ENCODE measurements at places on chromosomes 3 and 15. TPM values are rescaled to one million over a fixed set of nuclear protein-coding genes. Genes with fewer than 3 reads are reported as not detected.

MUC20 gene
- 2.5 TPM for total RNA-seq

DNA sequence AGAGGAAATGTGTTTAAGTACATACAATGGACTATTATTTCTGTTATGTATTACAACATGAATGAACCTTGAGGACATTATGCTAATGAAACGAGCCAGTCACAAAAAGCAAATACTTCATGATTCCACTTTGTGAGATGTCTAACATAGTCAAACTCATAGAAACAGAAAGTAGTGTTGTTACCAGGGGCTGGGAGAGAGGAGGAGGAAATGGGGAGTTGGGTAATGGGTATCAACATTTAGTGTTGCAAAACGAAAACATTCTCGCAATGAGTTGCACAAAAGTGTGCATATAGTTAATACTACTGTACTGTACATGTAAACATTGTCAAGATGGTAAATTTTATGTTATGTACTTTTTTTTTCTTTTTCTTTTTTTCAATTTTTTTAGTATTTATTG is 194.3 kb downstream of the IL5RA start:
- DNase-seq = no peak

ADAMTSL3 gene
- 16.9 TPM for total RNA-seq

PLA1A gene
- 0.20 TPM for total RNA-seq

KAT2B gene
- 24.7 TPM for total RNA-seq

DNA sequence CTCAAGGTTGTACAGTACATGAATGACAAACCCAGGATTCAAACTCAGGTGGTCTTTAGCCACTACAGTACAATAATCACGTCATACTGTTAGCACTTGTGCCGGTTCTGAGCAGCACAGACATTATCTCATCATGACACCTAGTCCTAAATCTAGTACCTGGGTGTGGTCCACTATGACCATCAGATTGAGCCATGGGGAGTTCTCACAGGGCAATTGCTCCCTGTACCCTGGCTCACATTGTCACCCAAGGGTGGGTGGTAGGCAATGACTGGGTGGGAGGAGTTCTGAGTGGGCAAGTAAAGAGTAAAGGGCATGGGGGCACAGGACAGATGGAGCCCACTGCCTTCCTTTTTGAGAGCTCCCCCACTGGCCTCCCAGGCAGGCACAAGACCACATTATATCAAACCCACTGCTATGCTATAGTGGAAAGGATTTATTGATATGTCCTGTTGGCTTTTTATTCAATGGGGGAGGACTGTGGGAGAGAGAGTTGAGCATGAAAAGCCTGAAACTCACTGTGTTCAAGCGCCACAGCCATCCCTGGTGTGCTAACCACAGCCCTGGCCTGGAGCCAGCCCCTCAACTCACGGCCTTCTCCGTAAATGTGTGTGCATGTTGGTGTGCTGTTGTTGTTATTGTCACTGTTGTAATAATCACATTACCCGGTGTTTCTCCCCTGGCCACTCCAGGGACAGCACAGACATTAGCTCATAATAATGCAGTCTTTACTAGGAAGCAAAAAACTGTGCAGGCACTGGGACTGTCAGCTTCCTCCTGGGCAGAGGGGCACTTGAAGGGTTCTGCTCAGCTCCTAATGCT is 27.3 kb downstream of the ADCY5 start:
- no peak for DNase-seq

ADPGK gene
- 57.8 TPM for total RNA-seq

DNA sequence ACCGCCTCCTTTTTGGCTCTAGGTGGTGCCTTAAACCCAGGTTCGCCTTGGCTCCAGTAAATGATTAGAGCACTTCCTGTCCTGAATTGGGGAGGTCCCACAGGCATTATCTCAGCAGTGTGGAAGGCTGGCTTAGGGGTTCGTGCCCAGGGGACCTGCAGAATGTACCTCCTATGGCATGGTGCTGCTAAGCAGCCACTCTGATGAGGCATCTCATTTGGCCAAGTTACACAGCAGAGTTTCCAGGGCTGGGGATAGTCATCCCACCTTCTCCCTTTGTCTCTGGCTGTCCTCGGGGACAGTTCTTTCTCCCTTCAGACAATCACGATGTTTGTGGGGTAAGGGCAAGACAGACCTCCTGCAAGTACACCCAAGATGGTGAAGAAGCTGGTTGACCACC is 371.2 kb downstream of the VPS13C start:
- DNase-seq = no peak

DNA sequence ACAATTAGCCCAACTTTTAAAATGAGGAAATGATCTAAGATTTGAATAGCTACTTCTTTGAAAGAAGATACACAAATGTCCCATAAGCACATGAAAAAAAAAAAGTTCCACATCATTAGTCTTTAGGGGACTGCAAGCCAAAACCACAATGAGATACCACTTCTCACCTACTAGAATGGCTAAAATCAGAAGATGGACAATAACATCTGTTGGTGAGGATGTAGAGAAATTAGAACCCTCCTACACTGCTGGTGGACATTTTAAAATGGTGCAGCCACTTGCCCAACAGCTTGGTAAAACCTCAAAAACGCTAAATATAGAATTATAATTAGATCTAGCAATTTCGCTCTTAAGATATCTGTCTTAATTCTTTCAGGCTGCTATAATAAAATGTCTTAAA is 77.1 kb downstream of the MEX3B start:
- DNase-seq = no peak

- no peak for DNase-seq
These were observed 125.0 kb downstream of the ANO10 start for GRCh38 chr3:43496740-43497375.

DNA sequence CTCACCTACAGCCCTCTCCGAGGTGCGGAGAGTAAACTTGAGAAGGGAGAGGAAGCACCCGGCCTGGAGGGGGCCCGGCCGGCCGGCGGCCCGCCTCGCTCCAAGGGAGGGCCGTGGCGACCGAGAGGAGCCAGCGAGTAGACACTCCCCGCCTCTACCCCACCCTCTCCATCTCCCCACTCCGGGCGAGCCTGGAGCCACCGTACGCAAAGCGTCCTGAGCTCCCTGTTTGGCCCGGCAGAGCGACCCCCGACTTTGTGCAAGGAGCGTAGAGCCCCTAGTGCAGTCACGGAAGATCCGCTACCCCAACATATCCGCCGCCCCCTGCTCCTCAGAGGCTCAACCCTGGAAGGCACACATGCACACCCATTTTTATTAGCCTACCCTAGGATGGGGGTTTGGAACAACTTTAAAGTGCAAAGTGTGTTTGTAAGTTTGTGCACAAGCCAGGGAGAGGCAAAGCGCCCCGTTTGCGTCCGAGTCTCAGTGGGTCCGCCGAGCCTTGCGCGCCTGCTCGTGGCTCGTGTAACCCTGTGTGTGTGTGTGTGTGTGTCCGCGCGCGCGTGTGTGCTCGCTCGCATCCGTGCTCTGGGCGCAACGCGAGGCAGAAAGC is 508 bp upstream of the SMAD6 start:
- peak; percentile 80 for DNase-seq

All from skin of body (tissue), 3 donors.